ENCODE measurements at places on chromosomes 4 and X.
A peak's percentile ranks its signal among the peaks of the same experiment; 100 is the strongest.

DNA sequence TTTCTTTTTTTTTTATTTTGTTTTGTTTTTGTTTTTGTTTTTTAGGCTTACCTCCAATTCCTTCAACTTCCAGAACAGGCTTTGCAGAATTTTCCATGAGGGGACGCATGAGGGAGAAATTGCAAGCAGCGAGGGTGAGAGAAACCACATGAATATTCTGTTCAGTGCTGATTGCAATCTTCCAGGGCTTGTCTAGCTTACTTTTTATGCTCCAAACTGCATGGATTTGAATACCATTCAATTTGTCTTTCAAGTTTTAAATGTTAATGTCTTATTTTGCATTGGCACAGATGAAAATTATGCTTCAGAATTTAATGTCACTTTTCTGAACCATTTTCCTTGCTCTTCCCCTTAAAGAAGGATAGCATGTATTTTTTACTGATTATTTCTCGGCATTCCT is 32.7 kb downstream of the CC2D2A start:
- no peak for DNase-seq

- DNase-seq = no peak
These were observed 252.4 kb upstream of the CPEB2 start for GRCh38 chr4:14749910-14750309.

GRCh38 chr4:5371415-5372190 is 320.3 kb downstream of the STK32B start:
- DNase-seq = no peak

DNA sequence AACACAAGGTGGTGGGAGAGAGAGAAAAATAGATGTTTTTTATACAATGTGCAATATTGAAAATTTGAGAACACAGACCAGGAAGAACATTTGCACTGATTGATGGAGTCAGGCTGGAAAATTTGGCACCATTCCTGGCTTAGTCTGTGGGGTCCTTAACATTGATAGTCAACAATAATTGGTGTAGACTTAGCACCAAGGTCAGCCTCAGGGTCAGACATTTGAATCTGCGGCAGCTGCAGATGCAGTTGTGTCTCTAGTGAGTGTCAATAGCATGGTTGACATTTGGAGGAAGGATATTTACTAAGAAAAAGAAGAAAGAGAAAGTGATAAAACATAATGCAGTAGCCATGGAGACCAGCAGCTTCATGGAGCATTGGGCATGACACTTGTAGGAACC is 31.5 kb upstream of the GLRA3 start:
- DNase-seq = no peak

DNA sequence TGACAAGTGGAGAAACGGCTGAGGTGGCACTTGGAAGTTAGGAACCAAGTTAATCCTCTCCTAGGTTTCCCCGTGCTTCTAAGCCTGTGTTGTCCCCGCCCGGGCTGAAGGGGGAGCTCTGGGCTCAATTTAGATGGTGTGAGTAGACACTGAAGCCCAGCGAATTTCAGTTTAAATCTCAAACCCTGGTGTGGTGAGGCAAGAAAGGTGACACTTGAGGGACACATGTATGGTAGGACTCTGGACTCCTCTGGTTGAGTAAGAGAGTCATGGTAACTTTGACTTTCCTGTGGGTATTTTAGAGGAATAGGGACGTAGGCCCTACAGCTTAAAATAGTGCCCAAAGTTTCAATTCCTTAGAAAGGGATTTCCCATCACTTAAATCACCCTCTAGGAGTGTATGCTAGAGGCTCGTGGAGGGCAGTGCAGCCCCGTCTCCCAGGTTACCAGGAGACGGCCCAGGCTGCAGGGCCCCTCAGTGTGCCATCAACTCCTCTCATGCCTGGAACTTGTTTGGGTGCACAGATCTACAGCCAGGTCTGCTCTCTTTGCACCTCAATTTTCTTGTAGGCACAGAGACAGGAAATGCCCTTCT is 24.0 kb downstream of the HAND2 start:
- peak; percentile 27 for DNase-seq

DNA sequence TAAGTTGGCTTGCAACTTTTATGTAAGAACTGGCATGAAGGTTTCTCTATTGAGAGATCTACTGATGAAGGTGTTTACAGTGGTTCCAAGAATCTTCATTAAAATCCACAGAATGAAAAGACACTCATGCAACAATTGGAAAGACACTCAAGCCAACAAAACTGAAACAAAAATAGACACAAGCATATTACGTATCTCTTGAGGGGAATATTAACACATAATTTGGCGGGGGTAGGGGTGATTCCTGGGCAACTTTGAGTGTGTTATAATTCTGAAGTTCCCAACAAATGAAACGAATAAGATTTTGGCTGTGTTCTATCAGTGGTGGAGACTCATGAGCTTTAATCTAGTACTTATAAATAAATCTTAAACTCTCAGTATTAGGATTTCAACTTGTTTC is 75.1 kb downstream of the SPATA18 start:
- DNase-seq = no peak

DNA sequence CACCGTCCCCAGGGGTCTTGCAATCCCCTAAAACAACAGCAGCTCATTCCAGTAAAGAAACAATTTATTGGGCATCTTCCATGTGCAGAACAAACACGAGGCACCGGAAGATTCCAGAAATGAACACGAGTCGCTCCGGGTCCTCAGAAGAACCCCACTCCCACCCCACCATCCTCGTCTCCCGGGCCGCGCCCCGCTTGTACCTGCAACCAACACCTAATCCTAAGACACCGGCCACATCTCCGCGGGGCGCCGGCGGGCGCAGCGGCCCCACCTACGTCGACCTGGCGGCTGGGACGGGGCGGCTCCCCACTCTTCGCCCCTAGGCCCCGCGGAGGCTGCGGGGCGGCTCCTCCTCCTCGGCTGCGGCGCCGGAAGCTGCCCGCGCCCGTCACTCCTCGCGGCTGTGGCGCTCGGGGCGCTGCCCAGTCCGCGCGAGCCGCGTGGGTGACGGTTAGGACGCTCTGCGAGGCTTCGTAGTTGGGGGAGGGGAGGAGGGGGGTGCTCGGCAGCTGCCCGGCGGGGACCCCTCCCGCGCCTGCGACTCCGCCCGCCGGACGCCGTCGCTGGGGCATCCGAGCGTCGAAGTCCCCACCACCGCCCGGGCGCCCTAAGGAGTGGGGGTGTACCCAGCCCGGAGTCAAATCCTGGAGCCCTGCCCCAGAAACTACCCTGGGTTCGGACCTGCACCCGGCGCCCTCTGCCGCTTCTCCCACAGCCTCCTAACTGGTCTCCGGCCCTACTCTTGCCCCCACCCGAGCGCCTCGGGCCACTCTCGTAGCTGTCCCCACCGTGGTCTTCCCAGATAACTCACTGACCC is at the start of gene CCDC158:
Gene CCDC158, minus strand, starts transcription at position 380 of the 820 bp plus-strand sequence. CDS start 17,934 bp downstream, outside the sequence.
- no peak for DNase-seq

DNA sequence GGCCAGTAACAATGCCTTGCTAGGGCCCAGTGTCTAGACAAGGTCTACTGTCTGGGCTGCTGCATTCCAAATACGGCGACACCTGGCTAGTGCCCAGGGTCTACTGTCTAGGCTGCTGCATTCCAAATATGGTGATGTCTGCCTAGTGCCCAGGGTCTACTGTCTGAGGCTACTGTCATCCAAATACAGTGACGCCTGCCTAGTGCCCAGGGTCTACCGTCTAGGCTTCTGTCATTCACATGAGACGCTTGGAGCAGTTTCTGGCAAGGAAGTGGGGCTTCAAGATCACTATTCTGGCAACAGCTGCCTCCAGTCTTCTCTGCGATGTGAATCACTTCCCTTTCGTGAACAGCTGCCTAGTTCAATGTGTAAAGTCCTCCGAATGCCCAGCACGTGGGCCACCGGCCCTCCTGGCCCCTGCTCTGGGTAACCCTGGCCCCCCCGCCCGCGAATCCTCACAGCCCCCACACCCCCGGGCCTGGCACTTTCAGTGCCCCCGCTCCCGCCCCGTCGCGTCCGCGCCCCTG is 12.7 kb downstream of the ACOX3 start:
- DNase-seq = no peak

DNA sequence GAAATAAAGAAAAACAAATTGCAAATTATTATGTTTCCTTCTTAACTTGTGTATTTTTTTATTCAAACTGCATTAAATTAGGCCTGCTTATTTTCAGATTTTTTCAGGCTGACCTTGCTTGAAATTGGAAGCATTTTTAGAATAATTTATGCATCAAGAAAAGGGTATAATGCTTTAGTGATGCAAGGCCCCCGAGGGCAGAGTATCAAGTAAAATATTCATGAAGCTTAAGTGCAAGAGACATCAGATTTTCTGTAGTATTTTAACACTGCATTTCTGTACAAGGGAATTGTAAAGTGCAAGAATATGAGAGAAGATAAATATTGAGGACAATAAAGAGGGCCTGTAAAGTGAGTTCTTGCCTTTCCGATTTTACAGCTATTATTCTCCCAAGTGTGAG is 485.8 kb upstream of the ATOH1 start:
- no peak for DNase-seq

GRCh38 chr4:129322920-129323319 is 227.0 kb downstream of the C4orf33 start:
- DNase-seq = no peak

GRCh38 chr4:24640366-24640765 is 56.0 kb upstream of the DHX15 start:
- DNase-seq = no peak

GRCh38 chrX:6184900-6185515 is 43.7 kb downstream of the NLGN4X start:
- no peak for DNase-seq

- DNase-seq = no peak
These were observed 97.6 kb downstream of the AKAP4 start for GRCh38 chrX:50103176-50103575.

- DNase-seq = no peak
These were observed 80.7 kb downstream of the PSAPL1 start for GRCh38 chr4:7353846-7354610.
